ENCODE measurements at places on chromosomes 7 and 10.

- no peak for DNase-seq
Observed at GRCh38 chr10:69901022-69901421, 99.3 kb downstream of the COL13A1 start.

DNA sequence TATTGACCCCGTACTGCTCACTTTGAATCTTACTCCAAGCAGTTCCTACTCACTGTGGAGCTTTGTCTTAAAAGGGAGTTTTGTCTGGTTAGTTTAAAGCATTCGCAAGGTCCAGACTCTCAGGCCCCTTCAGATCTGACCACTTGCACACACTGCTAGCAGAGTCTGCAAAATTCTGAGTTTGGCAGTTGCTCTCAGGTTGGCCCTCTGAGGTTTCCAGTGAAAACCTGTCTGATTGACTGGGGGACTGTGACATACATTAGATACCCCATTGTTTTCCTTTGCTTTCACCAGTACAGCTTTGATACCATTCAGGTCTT is 149.2 kb downstream of the XPNPEP1 start:
- DNase-seq, result no peak

DNA sequence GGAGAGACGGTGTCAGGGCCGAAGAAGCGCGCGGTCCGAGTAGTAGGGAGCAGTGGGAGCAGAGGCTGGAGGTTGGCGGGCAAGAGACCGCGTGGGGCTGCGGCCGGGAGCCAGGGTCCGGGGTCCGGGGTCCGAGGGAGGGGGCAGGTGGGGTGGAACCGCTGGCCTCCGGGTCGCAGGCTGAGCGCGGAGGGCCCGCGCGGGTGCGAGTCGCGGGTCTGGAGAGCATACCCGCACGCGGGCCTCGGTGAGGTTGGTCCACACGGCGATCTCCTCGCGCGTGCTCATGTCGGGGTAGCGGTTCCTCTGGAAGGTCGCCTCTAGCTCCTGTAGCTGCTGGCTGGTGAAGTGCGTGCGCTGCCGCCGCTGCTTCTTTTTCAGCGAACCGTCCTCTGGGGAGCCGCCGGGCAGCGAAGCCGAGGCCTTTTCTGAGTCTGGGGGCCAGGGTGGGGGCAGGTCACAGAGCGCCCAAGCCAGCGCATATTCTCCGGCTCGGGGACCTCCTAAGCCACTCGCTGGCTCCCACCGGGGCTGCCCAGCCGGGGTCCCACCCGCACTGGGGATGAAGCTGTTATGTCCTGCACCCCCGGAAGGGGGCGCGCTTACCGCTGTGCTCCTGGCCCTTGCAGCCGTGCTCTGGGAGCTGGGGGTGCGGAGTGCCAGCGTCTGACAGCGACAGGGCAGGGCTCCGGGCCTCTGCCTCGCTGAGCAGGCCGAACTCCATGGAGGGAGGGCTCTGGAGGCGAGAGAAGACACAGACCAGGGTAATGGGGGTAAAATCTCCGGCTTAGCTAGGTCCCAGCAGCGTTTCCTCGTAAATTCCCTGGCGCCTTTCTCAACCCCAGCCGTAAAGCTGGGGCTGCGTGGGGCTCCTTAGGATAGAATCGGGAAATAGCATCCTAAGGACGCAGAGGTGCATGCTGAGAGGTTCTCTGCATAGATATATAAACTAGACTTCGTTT is 5.5 kb downstream of the ELOVL3 start:
- DNase-seq, result peak; percentile 53

DNA sequence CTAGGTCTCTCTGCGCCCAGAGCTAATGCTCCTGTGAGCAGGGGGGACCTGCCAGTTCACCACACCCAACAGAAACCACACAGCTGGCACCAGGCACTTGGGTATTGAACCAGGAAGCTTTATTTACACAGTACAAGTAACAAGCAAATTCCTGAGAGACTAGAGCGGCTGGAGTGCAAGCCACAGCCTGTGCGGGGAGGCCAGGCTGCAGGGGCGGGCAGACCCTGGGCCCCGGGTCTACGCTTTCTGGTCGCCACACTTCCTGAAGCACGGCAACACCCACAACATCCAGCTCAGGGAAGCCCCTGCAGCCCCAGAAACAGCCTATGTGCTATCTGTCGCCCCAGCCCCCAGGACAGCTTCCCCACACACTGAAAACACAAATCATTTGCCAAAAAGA is 125.0 kb downstream of the FAM53B start:
- DNase-seq, result no peak

DNA sequence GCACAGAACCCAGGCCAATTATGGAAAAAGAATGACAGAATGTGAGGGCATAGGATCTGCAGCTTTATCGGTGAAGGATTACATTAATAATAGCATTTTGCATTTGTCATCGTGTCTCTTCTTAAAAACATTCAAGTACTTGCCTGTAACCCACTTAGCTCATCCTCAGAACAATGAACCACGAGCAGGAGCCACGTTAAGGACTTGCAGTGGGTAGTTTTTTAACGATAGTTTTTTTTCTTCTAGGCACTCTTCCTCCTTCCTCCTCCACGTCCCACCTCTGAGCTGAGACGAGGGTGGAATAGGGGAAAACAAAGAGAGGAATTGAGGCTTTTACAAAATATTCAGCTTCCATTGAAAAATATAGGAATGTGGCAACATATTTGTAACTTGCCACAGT is 27.1 kb downstream of the CDHR3 start:
- no peak for DNase-seq

GRCh38 chr7:46292741-46293140 is 371.7 kb upstream of the IGFBP3 start:
- no peak for DNase-seq

DNA sequence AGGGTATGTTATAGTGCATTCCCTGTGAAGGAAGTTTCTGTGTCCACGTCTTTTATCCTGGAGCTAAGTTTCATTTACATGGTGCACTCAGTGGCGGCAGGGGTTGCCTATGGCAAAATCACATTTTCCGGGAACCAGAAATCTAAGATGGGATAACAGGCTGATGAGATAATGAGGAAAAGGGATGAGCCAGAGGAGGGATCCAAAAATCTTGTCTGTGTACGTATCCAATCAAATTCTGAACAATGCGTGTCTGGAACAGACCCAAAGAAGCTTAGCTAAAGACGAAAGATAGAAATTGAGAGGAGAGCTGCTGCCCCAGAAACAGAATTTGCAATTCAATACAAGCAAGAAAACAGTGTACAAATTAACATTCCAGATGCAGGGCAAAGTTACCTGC is 16.1 kb downstream of the LANCL2 start:
- DNase-seq, result no peak

GRCh38 chr10:121886997-121887622 is 40.7 kb downstream of the ATE1 start:
- DNase-seq, result peak; percentile 37

- no peak for DNase-seq
Observed at GRCh38 chr7:44112997-44113763, 9.0 kb downstream of the AEBP1 start.

Measured in CD4-positive, CD25-positive, alpha-beta regulatory T cell (primary cell).